ENCODE measurements at places on chromosomes 2 and 18.
A peak's percentile ranks its signal among the peaks of the same experiment; 100 is the strongest.

GRCh38 chr2:195594248-195594647, 62.8 kb upstream of the SLC39A10 start:
- no peak overlapping the region for H3K27ac ChIP-seq
- no peaks in the 10 kb centered on the region for H3K4me1 ChIP-seq
- DNase-seq = no peak
- H3K4me3 ChIP-seq = no peak overlapping the region
- H3K36me3 ChIP-seq = no peaks in the 10 kb centered on the region

GRCh38 chr2:176457481-176457880, 188.2 kb downstream of the MTX2 start:
- no peak for DNase-seq
- no peaks in the 10 kb centered on the region for H3K4me1 ChIP-seq
- H3K36me3 ChIP-seq = no peaks in the 10 kb centered on the region
- H3K27me3 ChIP-seq = no peaks in the 10 kb centered on the region
- H3K4me3 ChIP-seq = no peak overlapping the region
- H3K27ac ChIP-seq = no peak overlapping the region

DNA sequence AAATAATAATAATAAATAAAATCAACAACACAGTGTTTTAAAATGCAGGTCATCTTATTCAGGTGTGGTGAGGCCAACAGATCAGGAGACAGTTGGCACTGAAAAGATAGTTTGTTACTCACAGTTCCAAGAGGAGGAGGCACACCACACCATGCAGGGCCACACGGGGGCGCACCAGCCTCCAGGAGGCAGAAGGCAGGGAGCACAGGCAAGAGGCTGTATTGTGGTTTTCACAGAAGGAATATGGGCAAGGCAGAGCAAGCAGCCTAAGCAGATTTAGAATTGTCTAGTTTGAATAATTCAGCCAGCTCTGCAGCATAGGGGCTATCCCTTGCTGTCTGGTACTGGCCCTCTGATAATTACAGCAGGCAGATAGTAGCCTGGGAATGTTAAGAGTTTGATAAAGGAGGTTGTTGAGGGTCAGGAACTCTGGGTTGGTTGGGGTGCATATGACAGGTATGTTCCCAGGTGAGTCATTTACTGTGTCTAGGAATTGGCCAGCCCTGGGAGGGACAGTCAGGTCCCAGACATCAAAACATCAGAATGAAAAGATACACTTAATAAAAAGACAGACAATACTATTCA, 31.3 kb downstream of the KIAA2012 start:
- H3K36me3 ChIP-seq = no peaks in the 10 kb centered on the region
- no peaks in the 10 kb centered on the region for H3K27me3 ChIP-seq
- no peak overlapping the region for H3K4me3 ChIP-seq
- peak; percentile 95 for DNase-seq
- H3K27ac ChIP-seq = no peak overlapping the region

GRCh38 chr2:240249423-240250149, 109.1 kb upstream of the OTOS start:
- DNase-seq = no peak
- no peaks in the 10 kb centered on the region for H3K36me3 ChIP-seq
- no peaks in the 10 kb centered on the region for H3K27me3 ChIP-seq
- H3K4me3 ChIP-seq = no peak overlapping the region
- no peaks in the 10 kb centered on the region for H3K4me1 ChIP-seq
- no peak overlapping the region for H3K27ac ChIP-seq

GRCh38 chr2:33354981-33355380, 121.5 kb upstream of the RASGRP3 start:
- no peak overlapping the region for H3K4me3 ChIP-seq
- H3K27me3 ChIP-seq = no peaks in the 10 kb centered on the region
- H3K36me3 ChIP-seq = peaks cover 3% of the 10 kb centered on the region

GRCh38 chr2:172624996-172625395, 69.1 kb downstream of the PDK1 start:
- no peaks in the 10 kb centered on the region for H3K27me3 ChIP-seq
- H3K4me1 ChIP-seq = no peaks in the 10 kb centered on the region
- no peaks in the 10 kb centered on the region for H3K36me3 ChIP-seq
- no peak for DNase-seq
- H3K4me3 ChIP-seq = no peak overlapping the region

DNA sequence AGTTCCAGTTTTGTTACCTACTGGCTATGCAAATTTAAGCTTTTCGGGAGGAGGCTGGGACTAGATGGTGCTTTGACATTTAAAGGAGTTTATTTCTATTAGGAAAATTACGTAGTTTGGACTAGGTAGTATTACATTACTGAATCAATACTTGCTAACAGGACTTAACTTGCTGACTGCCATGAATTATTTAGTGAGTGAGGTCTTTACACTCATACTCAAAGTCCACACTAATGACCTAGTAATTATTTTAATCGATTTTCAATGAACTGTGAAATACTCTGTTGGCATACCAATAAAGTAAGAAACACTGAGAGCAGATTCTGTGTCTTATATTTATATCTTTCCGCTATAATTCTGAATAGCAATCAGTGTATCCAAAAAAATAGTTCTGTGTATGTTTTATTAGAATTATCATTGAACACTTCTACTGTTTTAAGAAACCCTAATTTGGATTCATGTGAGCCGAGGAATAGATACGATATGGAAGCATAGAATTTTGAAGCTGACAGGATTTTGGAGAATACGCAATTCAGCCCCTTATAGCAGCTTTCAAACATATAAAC, 55.0 kb downstream of the CHST9 start:
- no peak for DNase-seq
- H3K27me3 ChIP-seq = no peaks in the 10 kb centered on the region
- H3K4me1 ChIP-seq = peaks cover under 1% of the 10 kb centered on the region
- no peak overlapping the region for H3K4me3 ChIP-seq
- no peak overlapping the region for H3K27ac ChIP-seq

DNA sequence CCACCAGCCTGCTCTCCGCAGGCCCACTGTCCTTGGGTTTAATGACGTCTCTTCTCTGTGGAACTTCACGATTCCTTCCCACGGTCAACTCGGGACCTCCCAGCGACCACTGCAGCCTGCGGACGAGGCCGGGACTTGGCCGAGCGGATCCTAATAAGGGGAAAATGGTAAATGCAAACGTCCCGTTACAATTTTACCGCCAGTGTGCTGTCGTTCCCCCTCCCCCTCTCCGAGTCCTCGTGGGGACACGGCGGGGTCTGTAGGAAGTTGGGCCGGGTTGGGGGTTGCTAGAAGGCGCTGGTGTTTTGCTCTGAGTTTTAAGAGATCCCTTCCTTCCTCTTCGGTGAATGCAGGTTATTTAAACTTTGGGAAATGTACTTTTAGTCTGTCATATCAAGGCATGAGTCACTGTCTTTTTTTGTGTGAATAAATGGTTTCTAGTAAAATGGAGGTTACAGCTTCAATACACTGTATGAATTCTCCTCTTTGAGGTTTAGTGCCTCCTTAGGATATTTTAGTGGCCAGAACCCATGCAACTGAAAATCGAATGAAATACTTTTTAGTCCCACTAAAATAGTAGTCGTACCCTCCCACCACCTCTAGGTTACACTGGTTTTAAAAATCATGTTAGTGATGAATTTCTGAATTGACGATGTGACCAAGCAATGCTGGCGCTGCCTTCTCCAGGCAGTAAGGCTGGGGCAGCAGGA, 2.3 kb downstream of the HOXD11 start:
- H3K4me1 ChIP-seq = peaks cover 20% of the 10 kb centered on the region
- no peak overlapping the region for H3K27ac ChIP-seq
- H3K36me3 ChIP-seq = no peaks in the 10 kb centered on the region
- peaks cover 98% of the 10 kb centered on the region for H3K27me3 ChIP-seq

GRCh38 chr2:121345887-121346286, 60.9 kb upstream of the TFCP2L1 start:
- no peaks in the 10 kb centered on the region for H3K4me1 ChIP-seq
- H3K27me3 ChIP-seq = no peaks in the 10 kb centered on the region
- no peak overlapping the region for H3K27ac ChIP-seq
- H3K4me3 ChIP-seq = no peak overlapping the region

DNA sequence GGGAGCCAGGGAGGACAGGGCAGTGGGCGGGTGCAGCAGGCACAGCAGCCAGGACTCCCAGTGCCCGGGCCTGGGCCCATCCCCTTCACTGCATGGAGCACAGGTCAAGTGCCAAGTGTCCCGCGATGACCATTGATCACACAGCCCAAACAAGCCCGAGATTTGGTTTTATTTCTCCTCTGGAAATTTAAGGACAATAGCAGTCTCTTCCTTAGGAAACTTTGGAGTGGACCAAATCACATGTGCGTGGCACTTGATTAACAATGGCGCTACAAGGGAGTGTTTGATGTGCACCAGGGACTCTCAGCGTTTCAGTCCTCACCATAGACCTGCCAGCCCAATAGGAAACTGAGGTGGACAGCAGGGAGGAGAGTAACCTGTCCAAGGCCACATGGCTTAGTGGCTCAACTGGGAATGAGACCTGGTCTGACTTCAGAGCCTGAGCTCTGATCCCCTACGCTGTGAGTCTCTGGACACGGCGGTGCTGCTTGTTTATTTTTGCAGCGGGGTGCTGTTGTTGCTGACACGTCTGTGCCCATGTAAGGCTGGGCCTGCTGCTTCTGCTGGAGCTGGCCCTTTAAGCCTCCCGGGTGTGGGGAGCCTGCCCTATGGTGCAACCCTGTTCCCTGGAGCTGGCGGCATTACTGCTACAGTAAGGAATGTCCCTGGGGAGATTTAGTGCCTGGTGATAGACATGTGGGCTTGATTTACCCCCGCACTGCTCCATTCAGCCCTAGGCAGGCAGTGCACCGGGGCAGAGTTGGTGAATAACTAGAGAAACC, 194.2 kb downstream of the INHBB start:
- H3K27me3 ChIP-seq = peaks cover 3% of the 10 kb centered on the region
- no peaks in the 10 kb centered on the region for H3K4me1 ChIP-seq
- no peak overlapping the region for H3K27ac ChIP-seq
- H3K36me3 ChIP-seq = no peaks in the 10 kb centered on the region
- no peak for DNase-seq

DNA sequence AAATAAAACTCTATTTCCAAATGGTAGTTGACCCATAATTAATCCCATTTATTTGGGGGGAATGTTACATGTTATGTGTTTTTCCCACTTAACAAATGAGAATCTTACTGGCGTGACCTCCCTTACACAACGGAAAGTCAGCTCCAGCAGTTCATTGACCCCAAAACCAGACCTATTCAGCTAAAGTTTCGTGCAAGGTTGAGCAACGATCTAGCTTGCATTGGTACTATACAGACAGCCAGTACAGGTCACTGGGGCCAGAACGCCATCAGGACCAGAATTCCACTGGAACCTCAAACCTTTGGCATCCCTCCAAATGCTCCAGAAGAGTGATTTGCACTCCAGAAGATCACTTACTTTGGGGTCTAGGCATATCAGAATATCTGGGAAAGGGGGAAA, 6.8 kb upstream of the CTAGE1 start:
- H3K27ac ChIP-seq = no peak overlapping the region
- no peaks in the 10 kb centered on the region for H3K27me3 ChIP-seq
- no peak for DNase-seq
- no peak overlapping the region for H3K4me3 ChIP-seq

GRCh38 chr2:74584088-74584645, 29.6 kb downstream of the DOK1 start:
- H3K4me1 ChIP-seq = 0 out of 2 replicates have a peak, but pooled peaks cover 2% of the 10 kb centered on the region
- no peaks in the 10 kb centered on the region for H3K36me3 ChIP-seq
- H3K4me3 ChIP-seq = no peak overlapping the region
- no peak overlapping the region for H3K27ac ChIP-seq
- DNase-seq = no peak
- no peaks in the 10 kb centered on the region for H3K27me3 ChIP-seq

DNA sequence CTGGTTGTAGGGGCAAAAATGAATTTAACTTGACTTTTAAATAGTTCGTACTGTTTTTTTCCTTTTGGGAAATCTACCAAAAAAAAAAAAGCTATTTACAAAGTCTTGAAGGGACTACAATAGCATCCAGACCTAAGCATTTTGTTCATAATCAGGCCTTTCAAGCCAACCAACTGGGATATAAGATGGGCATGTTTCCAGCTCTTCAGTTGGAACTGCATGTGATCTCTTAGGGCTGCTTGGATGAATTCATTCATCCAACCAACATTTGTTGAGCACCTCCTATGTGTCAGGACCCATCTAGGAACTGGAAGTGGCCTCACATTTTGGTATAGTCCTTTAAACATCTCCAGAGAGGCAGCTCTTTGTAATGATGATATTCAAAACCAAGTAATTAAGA, 98.6 kb downstream of the AAK1 start:
- DNase-seq = no peak
- no peak overlapping the region for H3K27ac ChIP-seq
- H3K36me3 ChIP-seq = no peaks in the 10 kb centered on the region
- H3K4me3 ChIP-seq = no peak overlapping the region
- H3K27me3 ChIP-seq = no peaks in the 10 kb centered on the region
